ENCODE measurements at places on chromosomes 13 and 19.

DNA sequence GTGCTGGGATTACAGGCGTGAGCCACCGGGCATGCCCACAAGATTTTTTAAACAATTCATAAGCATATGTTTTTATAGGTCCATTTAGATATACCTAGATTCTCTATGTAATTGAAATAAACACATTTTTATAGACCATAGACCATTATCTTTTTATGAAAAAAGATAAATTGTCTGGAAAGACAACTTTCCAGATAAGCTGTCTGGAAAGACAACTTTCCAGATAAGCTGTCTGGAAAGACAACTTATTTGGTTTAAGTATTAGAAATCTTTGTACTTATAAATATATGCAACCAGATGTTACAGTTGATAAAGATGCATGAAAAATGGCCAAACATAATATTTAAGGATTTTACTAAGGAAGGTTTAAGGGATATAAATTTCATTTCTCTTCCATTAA is 538.5 kb downstream of the GPC6 start:
- DNase-seq = no peak

- DNase-seq = no peak
Observed at GRCh38 chr13:55013051-55013450, 1984.4 kb downstream of the OLFM4 start.

GRCh38 chr19:53196777-53197396 is 3.7 kb upstream of the ZNF665 start:
- peak; percentile 87 for DNase-seq

- no peak for DNase-seq
Observed at GRCh38 chr13:54945973-54946372, 1917.4 kb downstream of the OLFM4 start.

- no peak for DNase-seq
Observed at GRCh38 chr13:20159646-20160305, 1.1 kb downstream of the GJA3 start.

GRCh38 chr13:76830805-76831204 is 55.4 kb downstream of the KCTD12 start:
- DNase-seq = no peak

DNA sequence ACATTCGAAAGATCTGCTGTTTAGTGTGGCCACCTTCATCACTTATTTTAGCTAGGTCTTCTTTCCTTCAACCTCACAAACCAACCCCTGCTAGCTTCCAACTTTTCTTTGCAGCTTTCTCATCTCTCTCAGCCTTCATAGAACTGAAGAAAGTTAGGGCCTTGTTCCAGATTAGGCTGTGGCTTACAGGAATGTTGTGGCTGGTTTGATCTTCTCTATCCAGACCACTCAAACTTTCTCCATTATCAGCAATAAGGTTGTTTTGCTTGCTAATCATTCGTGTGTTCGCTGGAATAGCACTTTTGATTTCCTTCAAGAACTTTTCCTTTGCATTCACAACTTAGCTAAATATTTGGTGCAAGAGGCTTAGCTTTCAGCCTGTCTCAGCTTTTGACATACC is 44.7 kb downstream of the CARS2 start:
- no peak for DNase-seq

DNA sequence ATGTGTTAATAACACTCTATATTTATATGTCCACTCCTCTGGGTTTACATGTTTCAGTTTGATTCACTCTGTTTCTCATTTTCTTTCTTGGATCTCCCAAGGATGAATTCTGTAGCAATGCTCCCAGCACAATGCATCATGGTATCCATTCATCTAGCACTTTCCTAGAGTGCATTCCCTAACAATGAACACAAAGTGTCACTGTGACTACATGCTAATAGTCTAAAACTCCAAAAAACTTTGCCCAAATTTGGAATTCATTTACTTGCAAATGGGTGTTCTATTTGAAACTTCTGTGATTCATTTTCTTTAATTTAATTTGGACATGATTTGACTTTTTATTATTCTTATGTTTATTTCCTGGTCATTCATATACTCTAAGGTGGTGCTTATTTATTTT is 286.3 kb downstream of the POU4F1 start:
- DNase-seq = peak; percentile 12

DNA sequence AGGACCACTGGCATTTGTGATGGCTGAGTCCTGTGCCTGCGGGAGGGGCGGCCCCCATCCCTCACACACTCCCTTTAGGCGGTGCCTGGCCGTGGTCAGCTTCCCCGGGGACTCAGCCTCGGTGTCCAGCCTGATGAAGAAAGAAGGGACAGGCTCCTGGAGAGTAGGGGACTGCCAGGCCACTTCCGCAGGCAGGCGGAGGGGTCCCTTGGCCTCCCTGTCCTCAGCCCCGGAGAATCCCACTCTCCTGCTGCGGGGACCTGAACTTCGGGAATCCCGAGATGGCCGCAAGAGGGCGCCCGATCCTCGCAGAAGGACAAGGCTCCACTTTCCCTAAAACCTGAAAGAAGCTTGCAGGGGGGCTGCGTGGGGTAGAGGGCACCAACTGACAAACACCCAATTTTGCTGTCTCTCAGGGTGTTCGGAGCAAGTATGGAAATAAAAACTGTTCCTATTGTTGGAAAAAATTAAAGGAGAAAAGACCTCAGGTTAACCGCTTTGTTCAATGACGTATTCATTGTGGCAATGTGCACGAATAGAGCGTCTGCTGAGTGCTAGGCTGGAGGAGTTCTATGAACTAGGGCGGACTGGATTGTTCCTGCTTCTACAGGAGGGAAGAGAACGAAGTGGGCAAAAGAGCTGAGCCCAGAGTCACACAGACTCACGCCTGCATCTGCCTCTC is 297.3 kb downstream of the ZNF536 start:
- peak; percentile 43 for DNase-seq

- no peak for DNase-seq
Observed at GRCh38 chr13:110354123-110354627, 47.1 kb downstream of the COL4A2 start.

DNA sequence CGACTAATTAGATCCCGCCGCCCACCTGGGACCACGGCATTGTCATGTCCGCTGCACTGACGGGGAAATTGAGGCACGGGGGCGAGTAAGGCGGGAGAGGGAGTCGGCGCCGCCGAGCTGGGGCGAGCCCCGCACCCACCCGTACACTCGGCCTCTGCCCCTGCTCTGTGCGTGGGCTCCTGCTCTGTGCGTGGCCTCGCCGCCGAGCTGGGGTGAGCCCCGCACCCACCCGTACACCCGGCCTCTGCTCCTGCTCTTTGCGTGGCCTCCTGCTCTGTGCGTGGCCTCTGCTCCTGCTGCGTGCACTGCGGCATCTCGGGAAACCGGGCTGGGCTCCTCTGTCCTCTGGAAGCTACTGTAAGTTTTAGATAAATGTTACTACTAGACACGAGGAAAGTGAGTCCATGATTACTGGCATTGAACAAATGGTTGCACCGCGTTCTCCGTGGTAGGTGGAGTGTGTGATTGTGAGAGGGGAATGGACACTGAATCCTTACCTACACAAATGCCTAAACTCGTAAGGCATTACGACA is 826 bp upstream of the C1QTNF9 start:
- DNase-seq = no peak

- no peak for DNase-seq
Observed at GRCh38 chr19:24063295-24063694, 23.7 kb upstream of the ZNF254 start.

DNA sequence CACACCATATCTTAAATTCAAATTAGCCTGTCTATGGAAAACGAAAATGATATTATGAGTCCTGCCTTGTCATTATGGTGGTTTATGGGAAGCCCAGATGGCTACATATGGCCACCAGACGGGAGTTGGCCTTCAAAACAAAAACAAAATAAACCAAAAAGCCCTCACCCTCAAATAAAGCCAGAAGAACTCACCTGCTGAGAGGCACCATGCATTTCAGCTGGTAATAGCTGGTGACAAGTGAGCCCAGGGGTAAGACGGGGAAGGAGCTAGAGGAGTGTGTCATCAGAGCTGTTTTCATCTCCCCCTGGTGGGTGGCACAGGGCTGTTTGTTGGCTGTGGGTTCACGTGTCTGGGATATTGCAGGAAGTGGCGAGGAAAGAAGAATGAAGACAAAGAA is 152.9 kb downstream of the EFNB2 start:
- no peak for DNase-seq

DNA sequence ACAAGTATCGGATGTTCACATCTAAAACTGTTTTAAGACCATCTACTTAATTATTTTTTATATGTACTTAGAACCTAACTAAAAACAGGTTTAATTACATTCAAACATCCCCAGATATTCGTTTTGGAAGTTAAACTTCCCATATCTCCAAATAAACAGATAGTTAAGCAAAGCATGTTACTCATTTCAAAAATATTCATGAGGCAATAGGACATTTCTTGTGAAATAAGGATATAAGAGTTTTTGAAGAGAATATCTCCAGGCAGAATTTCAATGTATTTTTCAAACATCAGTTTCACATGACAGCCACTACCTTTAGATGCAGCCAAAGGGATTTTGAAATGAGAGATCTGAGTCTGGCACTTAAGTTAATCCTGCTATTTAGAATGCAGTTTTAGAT is 697.5 kb downstream of the SLITRK1 start:
- no peak for DNase-seq

- no peak for DNase-seq
Observed at GRCh38 chr19:22616659-22617058, 17.5 kb upstream of the ZNF492 start.

GRCh38 chr13:68030152-68030809 is 800.1 kb upstream of the PCDH9 start:
- DNase-seq = no peak

GRCh38 chr13:75299913-75300862 is 181.8 kb downstream of the TBC1D4 start:
- no peak for DNase-seq

GRCh38 chr13:85724546-85725432 is 74.4 kb downstream of the SLITRK6 start:
- no peak for DNase-seq

DNA sequence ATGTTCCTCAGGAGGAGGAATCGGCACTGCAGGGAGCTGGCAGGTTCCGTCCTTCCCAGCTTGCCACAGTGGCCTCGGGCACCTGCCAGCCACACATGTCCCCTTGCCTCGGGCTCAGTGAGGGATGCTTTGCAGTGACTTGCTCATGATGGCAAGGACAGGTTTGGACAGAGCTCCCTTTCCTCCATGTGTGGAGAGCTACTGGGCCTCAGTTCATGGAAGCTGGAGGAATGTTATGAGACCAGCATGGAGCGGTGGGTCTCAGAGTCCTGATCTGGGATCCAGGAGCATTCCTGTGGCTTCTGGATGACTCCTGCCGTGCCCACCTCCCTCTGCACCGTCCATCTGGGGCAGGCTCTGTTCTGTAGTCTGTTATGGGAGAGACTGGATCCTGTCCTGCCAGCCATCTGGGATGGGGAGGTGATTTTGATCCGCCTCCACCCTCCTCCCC is 59.2 kb downstream of the SIPA1L3 start:
- no peak for DNase-seq

GRCh38 chr13:46536341-46536740 is 16.6 kb upstream of the LRCH1 start:
- DNase-seq = no peak

GRCh38 chr13:52850396-52851136 is 2.1 kb upstream of the PCDH8 start:
- DNase-seq = no peak

DNA sequence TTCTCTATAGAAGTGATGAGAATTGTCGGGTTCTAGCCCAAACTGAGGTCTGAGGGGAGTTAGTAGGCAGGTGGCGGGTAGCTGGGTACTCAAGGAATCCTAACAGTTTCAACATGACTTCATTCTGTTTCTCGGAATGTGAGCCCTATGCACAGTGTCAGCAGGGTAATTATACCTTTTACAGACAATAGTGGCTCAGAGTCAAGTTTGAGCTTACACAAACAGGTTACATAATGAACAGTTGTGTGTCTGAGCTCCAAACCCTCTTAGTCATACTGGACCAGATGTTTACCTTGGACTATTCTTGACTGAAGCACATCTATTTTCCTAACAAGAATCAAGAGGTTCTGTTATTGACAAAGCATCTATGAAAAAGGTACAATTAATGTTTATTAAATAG is 1066.7 kb upstream of the PCDH20 start:
- no peak for DNase-seq

- no peak for DNase-seq
Observed at GRCh38 chr19:30711296-30711695, 339.1 kb downstream of the ZNF536 start.

- no peak for DNase-seq
Observed at GRCh38 chr13:80469853-80470381, 129.0 kb upstream of the SPRY2 start.

DNA sequence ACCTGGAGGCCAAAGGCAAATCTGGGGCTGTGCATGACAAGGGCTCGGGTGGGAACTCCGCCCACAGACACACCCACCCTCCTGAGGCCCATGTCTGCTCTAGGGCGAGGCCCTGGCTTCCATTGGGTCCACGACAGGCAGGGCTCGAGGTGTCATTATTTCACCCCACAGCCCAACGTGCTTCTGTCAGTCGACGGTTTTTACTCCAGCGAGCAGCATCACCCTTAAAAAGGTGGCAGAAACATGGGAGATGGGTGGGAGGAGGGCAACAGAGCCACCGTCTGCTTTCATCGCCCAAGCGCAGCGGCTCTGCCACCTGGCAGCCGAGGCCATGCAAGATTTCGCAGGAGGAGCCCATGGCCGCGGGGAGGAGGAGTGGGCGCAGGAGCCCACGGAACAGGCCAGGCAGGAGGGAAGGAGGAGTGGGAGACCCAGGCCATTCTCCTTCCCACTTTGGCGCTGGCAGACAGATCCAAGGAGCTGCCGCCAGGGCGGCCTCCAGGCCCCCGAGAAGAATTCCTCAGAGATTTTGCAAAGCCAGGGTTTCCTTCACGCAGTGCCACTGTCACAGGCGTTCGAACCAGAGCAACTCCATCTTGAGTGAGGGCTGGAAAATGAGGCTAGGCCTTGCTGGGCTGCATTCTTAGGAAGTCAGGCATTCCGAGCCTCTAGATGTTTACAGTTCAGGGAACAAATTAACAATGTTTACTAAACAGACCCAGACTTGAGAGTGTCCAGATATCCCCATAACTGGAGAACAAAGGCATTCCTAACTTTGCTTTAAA is 49.3 kb upstream of the TUBGCP3 start:
- DNase-seq = no peak

GRCh38 chr13:25906191-25906661 is 145.6 kb downstream of the SHISA2 start:
- DNase-seq = no peak

DNA sequence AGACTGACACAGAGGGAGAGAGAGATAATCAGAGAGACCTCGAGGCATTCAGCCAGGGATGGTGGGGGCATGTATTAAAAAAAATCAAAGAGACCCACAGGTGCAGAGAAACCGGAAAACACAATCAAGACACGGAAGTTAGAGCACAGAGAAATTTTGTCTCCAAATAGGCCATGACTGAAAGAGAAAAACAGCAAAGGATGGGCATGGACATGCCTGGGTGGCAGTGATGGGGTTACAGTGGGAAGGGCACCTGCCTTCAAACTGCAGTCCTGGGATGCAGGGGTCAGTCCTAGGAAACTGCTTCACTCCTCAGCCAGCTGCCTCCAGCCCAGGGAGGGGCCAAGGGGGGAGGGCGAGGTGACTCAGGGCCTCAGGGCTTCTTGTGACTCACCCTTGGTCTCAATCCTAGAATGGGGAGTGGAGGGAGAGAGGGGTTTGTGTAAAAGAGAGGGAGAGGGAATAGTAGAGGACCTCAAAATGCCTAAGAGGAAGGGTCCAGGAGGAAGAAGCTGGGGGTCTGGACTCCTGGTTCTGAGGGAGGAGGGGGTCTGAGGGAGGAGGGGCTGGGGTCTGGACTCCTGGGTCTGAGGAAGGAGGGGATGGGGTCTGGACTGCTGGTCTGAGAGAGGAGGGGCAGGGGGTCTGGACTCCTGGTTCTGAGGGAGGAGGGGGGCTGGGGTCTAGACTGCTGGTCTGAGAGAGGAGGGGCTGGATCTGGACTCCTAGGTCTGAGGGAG is 3.6 kb upstream of the KCNN4 start:
- DNase-seq = peak; percentile 54

GRCh38 chr19:12364391-12365235 is 870 bp downstream of the ZNF442 start:
- DNase-seq = no peak
